ENCODE measurements at places on chromosomes 16 and 17.

GRCh38 chr17:16935786-16936185 lies 36.1 kb downstream of the TNFRSF13B start:
- DNase-seq = no peak

- DNase-seq = no peak
Measured at GRCh38 chr16:85648805-85649204, 35.7 kb downstream of the GSE1 start.

GRCh38 chr16:28063591-28064061 lies at the start of gene GSG1L:
Gene GSG1L (minus strand): TSS chr16:28063714. CDS start chr16:28063424, 290 bp downstream.
- peak; percentile 26 for DNase-seq

DNA sequence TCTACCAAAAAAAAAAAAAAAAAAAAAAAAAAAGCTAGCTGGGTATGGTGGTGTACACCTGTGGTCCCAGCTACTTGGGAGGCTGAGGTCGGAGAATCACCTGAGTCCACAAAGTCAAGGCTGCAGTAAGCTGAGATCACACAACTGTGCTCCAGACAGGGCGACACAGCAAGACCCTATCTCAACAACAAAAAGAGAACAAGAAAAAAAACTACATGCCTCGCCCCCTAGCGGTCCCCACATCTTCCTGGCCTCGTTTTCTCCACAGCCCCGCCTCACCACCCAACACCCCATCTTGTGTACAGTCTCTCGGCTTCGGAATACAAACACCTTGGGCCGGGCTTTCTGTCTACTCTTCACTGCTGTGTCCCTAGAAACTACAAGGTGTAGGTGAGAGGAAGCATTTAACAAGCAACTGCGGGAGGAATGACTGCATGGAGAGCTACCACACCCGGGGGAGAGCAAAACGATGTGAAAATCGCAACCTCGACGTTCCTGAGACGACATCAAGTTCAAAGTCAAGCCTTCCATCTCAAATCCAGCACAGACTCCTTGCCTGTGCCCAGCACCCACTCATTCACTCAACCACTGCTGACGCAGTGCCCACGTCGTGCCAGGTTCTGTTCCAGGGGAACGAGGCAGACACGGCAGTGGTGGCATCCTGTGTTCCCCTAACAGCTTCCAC lies 9.0 kb downstream of the NTAN1 start:
- no peak for DNase-seq

DNA sequence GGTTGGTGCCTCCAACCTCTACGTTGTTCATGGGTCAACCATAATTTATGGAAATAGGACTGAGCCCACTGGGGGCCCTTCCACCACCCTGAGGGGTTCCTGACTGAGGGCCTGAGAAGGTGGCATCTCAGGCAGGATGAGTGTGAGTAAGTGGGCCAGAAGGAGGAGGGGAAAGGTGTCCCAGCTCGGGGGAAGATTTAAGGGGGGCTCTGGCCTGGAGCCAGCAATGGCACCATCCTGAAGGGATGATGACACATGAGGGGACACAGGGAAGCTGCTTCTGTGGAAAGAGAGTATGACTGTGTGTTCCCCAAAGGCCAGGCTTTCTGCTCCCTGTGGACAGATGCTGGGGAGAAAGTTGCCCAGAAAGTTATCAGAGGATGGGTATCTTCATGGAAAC lies 18.7 kb downstream of the MYL4 start:
- no peak for DNase-seq

DNA sequence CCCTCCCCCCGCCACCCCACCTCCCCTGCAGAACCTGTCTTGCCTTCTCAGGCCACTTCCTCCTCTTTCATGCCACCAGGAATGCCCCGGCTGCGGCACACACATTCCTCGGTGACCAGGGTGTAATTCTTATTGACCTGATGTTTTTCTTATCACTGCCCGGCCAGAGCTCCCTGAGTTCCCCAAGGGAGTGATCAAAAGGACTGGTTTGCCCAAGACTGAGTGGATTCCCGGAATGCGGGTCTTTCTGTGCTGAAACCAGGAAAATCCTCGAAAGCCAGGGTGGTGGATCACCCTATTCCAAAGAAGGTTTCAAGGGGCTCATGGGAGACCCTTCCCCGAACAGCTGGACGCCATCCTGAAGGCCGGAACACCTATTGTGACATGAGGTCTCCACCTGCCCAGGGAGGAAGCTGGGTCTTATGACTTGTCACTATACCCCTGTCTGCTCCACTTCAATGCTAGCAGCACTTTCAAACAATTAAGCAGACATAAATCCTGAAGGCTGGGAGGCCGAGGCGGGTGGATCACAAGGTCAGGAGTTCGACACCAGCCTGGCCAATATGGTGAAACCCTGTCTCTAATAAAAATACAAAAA lies 53.0 kb upstream of the RPL38 start:
- peak; percentile 75 for DNase-seq

DNA sequence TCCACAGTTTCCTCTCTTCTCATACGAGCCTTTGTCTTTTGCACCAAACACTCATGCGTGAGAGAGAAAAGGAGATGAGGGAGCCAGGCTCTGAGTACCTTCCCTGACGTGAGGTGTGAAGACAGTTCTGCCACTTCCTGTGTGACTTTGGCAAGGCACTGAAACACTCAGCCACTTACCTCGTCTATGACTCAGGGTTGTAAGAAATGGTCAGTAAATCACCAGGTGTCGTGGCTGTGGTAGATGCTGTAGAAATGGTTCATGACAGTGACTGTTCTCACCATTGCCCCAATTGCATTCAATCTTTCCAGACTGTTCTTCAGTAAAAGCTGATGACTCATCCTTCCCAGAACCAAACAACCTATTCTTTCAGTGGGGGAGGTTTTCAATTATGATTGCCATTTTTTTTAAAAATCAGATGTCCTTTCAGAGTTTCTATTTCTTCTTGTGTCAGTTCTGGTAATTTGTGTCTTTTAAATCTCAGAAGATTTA lies 49.2 kb upstream of the CBFA2T3 start:
- no peak for DNase-seq

DNA sequence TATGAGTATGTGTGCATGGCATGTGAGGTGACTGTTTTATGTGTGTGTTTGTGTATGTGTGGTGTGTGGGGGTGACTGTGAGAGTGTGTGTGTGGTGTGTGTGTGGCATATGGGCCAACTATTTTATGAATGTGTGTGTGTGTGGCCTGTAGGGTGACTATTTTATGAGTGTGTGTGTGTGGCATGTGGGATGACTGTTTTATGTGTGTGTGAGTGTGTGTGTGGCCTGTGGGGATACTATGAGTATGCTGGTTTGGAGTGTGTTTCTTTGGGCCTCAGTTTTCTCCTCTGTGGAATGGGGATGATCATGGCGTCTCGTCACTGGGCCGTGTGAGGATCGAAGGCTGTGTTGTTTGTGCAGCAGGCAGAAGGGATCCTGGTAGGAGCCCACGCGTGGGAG lies 152.1 kb upstream of the PLCG2 start:
- DNase-seq = no peak

DNA sequence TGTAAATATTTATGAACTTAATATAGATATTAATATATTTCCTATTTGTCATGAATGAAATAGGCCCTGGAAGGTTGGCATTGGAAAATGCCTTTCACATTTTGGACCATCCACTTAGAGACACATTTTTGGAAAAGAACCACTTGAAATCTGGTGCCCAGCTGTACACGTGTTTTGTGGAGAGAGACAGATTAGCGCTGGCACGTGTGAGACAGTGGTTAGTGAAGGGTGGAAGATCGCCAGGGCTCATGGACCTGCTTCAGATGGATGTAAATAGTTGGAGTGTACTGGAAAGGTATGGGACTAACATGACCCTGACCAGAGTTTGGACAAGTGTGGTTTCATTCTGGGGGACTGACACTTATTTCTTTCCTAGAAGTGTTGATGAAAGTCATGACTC lies 222.9 kb downstream of the PRKCA start:
- DNase-seq = no peak

DNA sequence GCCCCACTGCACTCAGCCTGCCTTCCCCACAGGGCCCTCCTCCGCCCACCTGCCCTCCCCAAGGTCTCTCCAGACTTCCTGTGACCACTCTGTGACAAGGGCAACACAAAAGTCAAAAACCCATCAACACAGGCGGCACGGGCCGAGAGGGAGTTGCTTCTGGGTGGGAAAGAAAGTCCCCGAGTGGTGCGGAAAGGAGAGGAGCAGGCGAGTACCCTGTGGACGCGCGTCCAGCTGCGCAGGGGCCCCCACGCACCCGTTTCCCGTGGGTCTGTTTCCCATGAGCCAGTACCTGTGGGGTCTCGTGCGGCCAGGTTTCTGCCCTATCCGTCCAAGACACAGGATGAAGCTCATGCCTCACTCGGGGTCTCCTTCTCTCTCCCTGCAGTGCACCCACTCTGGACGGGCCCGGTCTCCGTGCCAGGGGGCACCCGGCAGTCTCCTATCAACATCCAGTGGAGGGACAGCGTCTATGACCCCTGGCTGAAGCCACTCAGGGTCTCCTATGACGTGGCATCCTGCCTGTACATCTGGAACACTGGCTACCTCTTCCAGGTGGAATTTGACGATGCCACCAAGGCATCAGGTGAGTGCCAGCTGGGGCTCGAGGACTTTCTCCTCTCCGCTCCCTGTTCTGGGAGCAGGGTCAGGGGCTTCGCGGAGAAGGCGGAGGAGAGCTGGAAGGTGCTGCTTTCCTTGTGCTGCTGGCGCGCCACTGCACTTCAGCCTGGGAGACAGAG lies 12.2 kb downstream of the CD2BP2 start:
- DNase-seq = no peak

DNA sequence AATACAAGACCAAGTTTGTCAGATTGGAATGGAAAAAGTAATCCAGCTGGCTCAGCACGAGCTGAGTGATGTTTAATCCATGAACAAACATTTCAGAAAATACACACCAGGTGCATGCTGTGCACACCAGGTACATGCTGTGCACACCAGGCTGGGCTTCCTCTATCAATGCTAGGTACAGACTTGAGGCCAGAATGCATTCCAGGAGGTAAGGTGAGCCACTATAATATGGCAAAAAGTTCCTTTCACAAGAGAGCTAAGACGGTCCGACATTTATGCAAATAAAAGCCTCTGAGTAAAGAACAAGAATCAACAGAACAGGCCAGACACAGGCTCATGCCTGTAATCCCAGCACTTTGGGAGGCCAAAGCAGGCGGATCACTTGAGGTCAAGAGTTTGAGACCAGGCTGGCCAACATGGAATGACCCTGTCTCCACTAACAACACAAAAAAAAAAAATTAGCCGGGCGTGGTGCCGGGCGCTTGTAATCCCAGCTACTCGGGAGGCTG lies 128.2 kb downstream of the ZNF778 start:
- no peak for DNase-seq

DNA sequence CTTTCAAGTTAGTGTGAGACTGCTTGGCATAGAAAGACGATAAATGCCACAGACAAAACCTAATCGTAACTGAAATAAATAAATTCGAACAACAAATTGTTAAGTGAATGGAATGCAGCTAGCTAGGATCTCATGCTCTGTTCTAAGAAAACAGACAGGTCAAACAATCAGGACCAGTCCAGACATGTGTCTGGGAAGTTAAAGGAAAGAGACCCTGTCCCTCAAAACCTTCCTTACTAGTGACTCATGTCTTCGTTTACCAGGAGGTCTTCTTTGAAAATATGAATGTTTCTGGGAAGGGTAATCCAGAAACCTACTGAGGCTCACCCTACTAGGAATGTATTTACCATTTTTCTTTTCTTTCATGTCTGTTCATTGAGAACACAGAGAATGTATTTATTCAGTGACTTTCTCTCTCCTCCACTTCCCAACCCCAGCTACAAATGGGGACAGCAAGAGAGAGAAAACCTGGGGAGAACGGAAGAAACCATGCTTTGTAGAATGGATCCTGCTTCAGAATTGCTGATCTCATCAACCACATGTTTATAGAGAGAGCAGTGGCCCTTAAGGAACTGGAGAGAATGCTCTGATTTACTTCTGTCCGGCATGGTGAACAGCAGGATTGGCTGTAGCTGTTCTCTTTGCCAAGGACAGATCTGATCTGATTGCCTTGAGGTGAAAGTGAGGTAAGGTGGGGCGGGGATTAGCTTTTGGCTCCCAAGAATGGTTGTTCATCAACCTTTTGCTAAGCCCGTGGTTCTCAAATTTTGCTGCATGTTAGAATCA lies 39.4 kb upstream of the DHX8 start:
- no peak for DNase-seq

GRCh38 chr17:62628831-62629555 lies 1.5 kb downstream of the MRC2 start:
- no peak for DNase-seq

- no peak for DNase-seq
Measured at GRCh38 chr17:17842111-17842876, 5.5 kb upstream of the SREBF1 start.

DNA sequence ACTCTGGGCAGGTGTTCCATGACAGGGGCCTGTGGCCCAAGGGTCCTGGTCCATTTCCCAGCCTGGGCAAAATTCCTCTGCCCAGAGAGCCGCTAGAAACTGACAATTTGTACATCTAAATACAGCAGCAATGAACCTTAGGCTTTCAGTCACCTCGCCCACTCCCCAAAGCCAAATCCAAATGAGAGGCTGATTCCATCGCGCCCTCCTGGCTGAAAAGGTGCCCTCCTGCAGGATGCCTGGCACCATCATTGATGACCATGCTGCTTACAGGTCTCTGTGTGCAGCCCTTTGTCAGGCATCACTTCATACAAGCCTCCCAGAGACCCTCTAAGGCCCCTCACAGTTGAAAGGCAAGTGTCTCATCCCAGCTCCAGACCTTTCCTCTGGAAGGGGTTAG lies 114.7 kb downstream of the C16orf78 start:
- no peak for DNase-seq

DNA sequence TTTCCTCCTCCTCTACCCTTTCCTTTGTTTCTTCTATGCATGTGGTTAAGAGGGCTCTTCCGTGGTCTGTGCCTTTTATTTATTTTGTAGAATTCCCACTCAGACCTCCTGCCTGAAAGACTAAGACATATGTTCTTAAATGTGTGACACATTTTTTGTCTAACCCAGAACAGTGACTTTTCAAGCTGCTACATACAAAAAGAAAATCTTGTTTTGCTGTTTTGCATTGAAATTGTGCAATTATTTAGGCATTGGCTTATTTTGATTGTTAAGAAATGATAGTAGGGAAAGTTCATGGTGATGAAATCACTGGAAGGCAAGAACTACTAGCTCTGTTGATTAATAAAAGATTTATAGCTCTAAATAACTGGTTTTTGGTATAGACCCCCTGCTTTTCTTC lies 76.8 kb downstream of the TUBD1 start:
- no peak for DNase-seq

- no peak for DNase-seq
Measured at GRCh38 chr17:82489117-82489516, 30.4 kb upstream of the FOXK2 start.

GRCh38 chr17:80997424-80998117 lies 5.9 kb downstream of the CHMP6 start:
- no peak for DNase-seq

- peak; percentile 92 for DNase-seq
Measured at GRCh38 chr17:37490638-37491614, 1.2 kb downstream of the DUSP14 start.

GRCh38 chr17:75885431-75885830 lies 7.0 kb upstream of the TRIM47 start:
- DNase-seq = no peak
